ENCODE measurements at places on chromosomes 4 and X. TPM values are rescaled to one million over a fixed set of nuclear protein-coding genes. Genes with fewer than 3 reads are reported as not detected.

Gene CWH43
- total RNA-seq: 0.72 TPM

Gene PPEF1
- total RNA-seq: 1.5 TPM

Gene CLNK
- total RNA-seq: not detected

Gene STPG2
- total RNA-seq: 0.31 TPM

- DNase-seq: no peak
Observed at GRCh38 chrX:142238536-142238935, 33.4 kb upstream of the MAGEC2 start.

DNA sequence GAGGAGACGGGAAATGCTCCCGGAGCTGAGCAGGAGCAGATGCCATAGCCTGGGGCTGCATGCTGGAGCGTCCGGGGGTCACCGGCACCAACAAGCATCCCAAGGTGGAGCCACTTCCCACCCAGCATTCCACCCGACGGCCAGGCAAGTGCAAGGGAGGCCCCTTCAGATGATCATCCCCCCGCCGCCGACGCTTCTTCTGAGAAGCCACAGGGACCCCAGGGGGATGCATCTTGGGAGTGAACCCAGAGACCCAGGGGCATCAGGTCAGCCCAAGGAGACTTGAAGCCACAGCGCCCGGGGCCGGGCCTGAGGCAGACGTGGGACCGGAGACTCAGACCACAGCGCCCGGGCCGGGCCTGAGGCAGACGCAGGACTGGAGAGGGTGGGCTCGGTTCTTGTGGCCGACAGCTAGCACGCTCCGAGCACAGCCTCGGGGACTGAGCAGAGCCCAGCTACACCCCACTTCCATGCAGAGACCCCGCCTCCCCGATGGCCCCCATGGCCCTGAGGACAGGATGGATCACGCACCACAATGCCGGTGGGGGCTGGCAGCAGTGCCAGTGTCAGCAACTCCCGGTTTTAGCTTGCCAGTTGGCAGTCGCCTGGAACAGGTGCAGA lies 33.0 kb upstream of the CPLX1 start:
- DNase-seq: peak; percentile 39

DNA sequence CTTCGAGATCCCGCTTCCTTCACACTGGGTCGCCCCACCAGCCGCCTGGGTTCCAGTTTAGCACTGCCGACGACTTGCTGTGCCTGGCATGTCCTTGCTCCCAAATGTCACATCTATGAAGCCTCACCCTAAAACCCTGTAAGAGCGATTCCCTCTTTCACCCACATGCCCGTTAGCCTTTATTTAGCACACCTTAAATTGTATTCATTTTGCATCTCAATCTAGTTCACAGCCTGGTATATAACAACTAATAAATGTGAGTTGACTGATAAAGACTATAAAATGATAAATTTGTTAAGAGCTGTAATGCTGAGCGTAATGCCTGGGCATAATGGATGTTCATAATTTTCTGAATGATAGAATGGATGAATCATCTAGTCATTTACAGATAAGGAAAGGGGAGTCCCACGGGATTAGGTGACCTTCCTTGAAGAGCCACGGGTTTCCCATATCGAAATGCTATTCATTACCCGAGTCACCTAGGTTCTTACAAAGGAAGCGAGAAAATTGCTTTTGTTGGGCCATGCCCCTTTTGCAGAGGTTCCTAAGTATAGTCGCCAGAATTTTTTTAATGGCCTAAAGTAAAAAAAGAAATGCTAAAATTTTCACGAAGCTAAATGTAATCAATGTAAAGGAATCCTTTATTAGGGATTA lies 1.1 kb upstream of the AP1S2 start:
- DNase-seq: no peak

- no peak for DNase-seq
Observed at GRCh38 chr4:144681806-144682205, 35.9 kb downstream of the HHIP start.

DNA sequence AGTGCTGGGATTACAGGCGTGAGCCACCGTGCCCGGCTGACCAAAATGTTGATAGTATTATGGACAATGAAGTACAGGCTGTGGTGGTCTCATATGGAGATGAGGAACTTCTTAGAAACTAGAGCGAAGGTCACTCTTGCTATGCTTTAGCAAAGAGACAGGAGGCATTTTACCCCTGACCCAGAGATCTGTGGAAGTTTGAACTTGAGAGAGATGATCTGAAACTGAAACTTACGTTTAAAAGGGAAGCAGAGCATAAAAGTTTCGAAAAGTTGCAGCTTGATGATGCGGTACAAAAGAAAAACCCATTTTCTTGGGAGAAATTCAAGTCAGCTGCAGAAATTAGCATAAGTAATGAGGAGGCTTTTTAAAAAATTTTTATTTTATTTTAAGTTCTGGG lies 8.5 kb upstream of the CTAG2 start:
- no peak for DNase-seq

DNA sequence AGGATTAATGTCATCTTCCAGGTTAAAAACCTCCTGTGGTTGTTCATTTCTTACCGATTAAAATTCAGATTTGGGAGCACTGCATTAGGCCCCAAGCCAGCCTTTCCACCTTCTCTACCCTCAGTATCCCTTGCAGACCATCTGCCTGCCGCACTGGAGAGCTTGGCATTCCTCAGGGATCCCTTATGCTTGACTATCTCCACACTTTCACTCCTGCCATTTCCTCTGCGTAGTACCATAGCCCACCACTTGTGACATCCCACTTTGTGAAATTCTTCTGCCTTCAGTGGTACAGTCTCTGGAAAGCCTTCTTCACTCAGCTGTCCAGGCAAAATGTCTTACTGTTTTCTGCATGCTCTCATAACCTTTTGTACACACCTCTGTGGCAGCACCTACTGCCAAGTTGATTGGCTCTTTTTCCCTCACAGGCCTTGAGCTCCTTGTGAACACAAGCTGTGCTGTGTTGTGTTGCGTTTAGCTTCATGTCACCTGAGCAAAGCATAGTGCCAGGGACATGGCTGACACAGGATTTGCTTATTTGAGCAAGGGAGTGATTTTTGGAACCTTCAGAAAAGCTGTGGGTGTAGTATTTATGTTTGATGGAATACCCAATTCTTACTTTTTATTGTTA lies 156.4 kb downstream of the ARX start:
- no peak for DNase-seq

DNA sequence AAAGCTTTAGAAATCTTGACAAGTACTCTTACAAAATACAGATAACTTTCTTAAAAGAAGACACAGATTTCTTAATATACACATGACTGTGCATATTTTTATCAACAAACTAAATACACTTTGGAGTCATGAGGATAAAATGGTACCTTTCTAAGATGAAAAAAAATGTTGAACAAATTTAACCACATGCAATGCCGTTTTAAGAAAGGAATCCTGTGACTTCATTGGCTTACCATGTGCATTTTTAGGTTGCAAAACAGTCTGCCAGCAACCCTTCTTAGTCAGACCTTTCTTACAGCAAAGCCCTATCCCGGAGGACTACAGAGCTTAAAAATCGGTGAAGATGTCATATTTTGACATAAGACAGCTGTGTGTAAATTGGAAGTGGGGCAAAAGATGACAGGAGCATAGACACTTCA lies 51.7 kb downstream of the GASK1B start:
- DNase-seq: peak; percentile 93
